ENCODE measurements at places on chromosomes 16 and 17. TPM values are rescaled to one million over a fixed set of nuclear protein-coding genes. Genes with fewer than 3 reads are reported as not detected.

ZNF750 gene
- total RNA-seq, result not detected

MT1E gene
- 211 TPM for total RNA-seq

KRTAP4-1 gene
- not detected for total RNA-seq

ZNF19 gene
- 16.3 TPM for total RNA-seq

G6PC1 gene
- total RNA-seq, result not detected

All from subcutaneous adipose tissue (tissue), 4 donors.